ENCODE measurements at places on chromosomes 1 and 21.

DNA sequence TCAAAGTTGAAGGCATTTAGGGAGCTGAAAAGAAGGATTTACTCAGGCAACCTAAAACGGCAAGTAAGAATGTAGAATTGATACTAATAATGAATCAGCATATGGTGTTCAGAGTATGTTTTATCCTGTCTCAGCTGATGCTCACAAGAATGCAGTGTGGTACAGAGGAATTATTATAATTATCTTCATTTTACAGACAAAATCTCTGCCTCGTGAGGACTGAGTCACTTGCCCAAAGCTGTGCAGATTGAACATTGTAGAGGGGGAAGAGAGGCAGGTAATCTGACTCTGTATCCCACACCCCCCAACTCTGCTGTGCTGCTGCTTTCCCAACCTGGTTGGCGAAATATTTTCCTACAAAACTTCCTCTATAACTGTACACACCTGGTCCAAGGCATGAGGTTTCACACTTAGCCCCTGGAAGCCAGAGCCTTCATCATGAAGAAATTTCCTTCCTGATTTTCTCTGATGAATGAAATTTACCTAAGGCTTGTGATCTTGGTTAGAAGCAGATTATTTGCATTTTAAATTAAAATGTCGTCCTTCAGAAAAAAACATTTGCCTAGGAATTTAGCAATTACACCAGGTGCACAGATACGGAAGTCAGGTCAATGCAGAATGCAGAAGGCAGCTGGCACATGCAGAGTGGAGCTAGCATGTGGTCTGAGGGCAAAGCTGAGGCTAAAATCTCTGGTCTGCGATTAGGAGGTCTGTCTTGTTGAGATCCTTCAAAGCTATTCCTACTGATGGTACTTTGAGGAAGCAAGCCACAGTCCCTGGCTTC is 52.8 kb downstream of the DPT start:
- DNase-seq: peak; percentile 23

GRCh38 chr1:14926229-14926628 is 227.3 kb upstream of the TMEM51 start:
- DNase-seq: no peak

DNA sequence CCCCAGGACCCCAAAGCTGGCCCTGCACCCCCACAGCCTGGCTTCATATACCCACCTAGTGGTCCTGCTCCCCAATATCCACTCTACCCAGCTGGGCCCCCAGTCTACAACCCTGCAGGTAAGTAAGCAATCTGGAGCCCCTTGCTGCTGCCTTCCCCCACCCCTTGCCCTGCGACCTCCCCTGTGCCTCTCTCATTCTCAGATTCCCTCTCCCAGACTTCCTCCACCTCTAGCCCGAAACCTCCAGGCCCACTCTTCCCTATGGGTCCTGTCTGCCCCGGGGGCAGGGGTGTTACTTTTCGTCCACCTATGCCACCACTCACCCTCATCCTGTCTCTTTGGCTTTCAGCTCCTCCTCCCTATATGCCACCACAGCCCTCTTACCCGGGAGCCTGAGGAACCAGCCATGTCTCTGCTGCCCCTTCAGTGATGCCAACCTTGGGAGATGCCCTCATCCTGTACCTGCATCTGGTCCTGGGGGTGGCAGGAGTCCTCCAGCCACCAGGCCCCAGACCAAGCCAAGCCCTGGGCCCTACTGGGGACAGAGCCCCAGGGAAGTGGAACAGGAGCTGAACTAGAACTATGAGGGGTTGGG is 2.9 kb downstream of the SHISA4 start:
- DNase-seq: no peak

DNA sequence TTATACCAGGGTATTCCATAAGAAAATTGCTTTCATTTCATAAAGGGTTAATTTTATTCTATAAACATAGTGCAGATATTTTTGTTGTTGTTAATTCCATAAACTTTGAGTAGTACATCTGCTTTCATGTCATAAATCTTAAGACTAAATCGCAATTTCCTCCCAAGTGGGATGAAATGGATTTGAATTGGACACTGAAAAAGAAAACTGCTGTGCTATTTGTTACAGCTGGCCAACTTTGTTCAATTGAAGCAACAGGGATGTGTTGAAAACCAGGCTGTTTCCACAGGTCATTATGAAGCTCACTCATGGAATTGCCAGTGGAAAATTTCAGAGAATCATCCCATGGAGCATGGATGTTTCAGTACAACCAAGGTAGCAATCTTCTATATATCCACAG is 252.5 kb upstream of the RGS18 start:
- no peak for DNase-seq

DNA sequence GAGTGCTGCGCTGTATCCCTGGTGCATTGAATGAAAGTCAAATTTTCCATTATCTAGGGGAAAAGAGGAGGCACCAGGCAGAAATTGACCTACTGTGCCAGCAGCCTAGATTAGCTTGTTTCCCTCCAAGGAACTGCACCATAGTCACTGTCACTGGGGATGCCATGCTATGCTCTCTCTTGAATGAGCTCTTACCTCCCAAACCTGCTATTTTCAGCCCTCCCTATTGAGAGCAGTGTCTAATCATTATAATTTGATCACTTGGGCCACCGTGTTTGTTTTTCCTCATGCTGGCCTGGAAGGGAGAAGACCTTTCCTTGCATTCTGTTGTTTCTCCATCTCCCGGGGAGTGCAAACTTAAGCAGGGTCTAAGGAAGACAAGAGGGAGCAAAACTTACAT is 492.9 kb downstream of the SIPA1L2 start:
- no peak for DNase-seq

DNA sequence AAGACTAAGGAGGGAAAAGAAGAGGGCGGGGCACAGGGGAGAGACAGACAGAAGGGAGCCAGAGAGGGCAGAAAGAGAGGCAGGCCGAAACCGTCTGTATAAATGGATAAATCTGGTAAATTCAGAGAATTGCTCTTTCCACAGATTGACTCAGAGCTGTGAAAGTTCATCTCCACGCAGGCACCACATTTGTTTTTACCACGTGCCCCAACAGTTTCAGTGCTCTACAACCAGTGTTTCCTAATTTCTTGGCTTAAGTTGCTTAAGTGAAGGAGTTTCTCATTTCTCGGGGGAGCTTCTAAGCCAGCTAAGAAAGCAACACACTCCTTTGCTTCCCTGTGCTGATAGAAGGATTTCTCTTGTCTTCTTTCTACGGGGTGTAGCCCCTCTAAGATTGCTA is 87.1 kb downstream of the ENAH start:
- no peak for DNase-seq

- DNase-seq: no peak
Measured at GRCh38 chr1:175124861-175125260, 57.2 kb downstream of the TNN start.

- no peak for DNase-seq
Measured at GRCh38 chr1:22375601-22376000, 76.0 kb upstream of the ZBTB40 start.

GRCh38 chr1:61337981-61338848 is 255.9 kb downstream of the NFIA start:
- no peak for DNase-seq

DNA sequence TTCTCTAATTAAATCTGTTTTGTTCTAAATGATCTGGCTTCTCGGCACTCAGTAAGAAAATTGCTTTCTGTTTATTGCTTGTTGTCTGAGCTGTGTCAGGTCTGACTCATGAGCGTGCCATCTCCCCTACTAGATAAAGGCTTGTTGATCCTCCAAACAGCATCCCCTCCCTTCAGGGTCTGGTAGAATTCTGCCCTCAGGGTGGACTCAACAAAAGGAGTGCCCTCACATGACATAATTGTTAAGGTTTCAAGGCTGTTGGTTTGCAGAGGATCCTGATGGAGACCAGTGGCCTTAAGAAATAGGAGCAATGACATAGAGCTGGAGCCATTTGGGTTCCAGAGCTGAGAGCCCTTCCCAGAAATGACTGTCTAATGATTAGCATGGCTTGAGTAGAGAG is 36.0 kb upstream of the ATP2B4 start:
- no peak for DNase-seq

DNA sequence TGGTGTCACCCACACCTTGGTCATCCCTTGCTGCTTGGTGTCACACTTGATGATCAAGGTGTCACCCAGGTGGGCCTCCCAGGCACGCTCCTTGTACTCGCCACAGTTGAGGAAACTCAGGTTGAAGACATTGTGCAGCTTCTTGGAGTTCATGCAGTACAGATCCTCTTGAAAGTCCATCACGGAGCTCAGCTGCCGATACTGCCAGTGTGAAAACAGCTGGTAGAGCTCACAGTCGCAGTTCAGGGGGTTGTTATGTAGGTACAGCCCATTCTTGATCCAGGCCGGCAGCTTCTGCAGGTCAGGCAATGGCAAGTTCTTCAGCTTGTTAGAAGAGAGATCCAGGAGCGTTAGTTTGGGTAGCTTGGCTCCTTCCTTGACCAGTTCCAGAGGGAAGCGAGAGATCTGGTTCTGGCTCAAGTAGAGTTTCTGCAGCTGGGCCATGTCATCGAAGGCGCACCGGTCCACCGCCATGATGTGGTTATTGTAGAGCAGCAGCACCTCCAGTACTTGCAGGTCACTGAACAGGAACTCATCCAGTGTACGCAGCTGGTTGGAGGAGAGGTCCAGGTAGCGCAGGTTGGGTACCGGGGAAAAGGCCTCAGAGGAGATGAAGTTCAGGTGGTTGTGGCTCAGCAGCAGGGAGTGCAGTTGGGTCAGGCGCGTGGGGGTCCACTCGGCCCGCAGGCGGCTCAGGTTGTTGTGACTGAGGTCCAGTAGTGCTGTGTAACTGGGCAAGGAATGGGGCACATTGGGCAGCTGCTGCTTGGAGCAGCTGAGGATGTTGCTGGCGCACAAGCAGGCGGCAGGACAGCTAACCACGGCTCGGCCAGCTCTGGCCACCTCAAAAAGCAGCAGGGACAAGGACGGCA is 1.3 kb downstream of the AMIGO1 start:
- DNase-seq: no peak

GRCh38 chr21:45818904-45819285 is 162.7 kb upstream of the COL6A1 start:
- DNase-seq: peak; percentile 52

DNA sequence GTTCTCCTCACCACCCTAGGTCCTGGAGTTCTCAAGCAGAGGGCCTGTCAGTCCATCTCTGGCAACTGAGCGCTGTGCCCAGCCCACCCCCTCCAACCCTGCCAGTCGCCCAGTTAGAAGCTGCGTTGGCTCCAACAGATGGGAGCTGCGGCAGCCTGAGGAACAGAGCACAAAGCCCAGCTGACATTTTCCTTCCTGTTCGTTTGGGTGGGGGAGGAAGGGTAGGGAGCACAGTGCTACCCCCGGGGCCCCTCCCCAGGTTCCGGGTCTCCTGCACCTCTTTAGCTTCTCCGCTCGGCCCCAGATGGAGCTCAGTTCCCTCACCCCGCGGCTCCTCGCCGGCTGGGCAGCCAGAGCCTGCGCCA is 1.4 kb downstream of the LRRN2 start:
- DNase-seq: no peak
